ENCODE measurements at places on chromosomes 12 and 14.

DNA sequence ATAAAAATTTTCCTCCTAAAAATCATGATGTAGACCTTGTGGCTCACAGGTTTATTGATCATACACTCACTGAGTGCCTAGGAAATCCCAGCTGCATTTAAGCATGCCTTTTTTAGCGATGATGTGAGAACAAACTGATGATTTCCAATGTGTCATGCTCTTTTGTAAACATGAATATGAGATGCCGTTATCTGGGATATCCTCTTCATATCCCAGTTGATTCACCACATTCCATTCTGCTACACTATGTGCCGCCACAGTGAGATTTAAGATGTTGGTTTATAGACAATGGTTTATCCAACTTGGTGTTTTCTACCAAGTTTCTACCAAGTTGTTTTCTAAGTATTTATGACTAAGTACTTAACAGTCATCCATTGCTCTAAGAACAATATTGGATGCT, 5.2 kb downstream of the OR4E1 start:
- DNase-seq = no peak

- no peak for DNase-seq
Observed at GRCh38 chr14:92325835-92326234, 2.9 kb downstream of the SLC24A4 start.

DNA sequence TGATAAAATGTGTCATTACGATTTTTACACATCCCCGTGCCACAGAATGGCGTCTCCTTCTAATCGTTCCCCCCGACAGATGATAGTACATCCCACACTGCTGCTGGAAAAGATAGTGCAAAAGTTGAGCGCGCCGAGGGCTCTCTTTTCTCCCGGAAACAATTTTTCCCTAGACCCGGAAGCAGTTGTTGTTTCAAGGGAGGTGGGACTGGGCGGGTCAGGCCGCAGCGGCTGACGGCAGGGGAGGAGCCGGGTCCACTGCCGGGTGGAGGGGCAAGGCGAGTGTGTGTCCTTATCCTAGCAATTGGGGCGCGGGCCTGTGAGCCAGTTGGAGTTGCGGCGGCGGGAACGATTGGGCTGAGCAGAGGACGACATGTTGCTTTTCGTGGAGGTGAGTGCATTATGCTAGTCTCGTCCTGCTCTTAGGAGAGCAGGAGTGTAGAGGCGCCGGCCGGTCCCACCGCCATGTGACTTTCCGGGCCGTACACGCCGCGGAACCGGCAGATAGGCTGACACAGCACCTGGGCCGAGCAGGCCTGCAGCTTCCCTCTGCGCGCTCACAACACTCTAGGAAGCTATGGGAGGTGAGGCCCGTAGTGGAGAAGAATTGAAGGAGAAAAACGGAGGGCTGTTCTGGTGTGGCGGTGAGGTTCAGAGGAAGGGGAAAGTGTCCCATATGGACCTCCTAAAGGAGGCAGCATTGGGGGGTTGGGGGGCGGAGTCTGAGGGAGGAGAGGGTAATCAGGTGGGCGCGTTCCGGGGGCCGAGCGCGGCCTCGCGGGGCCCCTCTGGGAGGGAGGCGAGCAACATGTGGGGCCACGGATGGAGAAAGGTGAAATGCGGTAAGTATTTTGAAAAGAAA, at the start of gene LARP4:
Gene LARP4, plus strand, starts transcription at position 248 of the 862 bp plus-strand sequence. Its CDS starts 126 bp downstream, at position 374.
- peak; percentile 55 for DNase-seq

DNA sequence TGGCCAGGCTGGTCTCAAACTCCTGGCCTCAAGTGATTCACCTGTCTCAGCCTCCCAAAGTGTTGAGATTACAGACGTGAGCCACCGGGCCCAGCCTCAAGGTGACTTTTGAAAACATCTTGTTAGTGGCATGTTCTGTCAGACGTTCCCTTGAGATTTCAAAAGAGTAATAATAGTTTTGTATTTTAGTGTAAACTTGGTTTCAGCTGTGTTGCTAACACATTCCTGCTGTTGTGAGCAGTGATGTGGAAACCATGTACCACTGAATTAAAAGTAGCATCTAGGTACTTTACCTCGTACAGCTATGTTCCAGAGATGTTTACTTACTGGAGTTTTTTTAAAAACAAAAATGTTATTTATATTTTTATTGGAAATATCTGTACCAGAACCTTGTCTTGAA, 111.3 kb downstream of the AEBP2 start:
- no peak for DNase-seq

DNA sequence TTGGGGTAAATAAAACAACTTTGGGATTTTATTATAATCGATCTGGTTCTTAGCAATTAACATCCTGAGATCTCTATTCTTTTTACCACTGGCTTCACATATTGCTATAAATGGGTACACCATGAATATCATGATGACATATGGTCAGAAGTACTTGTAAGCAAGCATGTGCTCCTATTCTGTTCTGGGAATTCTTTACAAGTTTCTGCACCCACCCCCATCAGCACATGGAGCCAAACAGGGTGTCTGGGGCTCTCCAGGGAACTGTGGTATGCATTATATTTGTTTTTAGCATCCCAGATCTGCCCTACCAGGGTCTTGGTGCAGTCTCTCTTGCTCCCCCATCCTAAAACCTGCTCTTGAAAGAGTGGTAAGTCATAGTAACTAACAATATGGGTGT, 31.3 kb downstream of the DMAC2L start:
- no peak for DNase-seq

GRCh38 chr12:105676694-105677093, 346.2 kb downstream of the C12orf75 start:
- DNase-seq = no peak

GRCh38 chr14:77343662-77344061, 22.8 kb downstream of the GSTZ1 start:
- no peak for DNase-seq

- no peak for DNase-seq
Observed at GRCh38 chr14:94539181-94539580, 22.1 kb upstream of the SERPINA4 start.

GRCh38 chr12:92503029-92503931, 199.5 kb upstream of the PLEKHG7 start:
- DNase-seq = no peak

DNA sequence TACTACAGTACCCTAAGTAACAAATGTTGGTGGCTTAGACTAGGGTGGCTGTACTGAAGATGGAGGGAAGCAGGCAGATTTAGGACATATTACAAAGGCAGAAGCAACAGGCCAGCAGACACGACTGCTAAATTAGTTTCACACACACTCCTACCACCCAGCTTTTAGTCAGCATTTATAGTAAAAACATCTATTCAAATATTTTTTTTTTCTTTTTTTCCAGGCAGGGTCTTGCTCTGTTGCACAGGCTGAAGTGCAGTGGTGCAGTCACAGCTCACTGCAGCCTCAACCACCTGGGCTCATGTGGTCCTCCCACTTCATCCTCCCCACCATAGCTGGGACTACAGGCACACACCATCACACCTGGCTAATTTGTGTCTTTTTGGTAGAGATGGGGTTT, 72.9 kb downstream of the CDK17 start:
- DNase-seq = no peak

- DNase-seq = no peak
Observed at GRCh38 chr12:104072099-104072498, 7.8 kb downstream of the HCFC2 start.

DNA sequence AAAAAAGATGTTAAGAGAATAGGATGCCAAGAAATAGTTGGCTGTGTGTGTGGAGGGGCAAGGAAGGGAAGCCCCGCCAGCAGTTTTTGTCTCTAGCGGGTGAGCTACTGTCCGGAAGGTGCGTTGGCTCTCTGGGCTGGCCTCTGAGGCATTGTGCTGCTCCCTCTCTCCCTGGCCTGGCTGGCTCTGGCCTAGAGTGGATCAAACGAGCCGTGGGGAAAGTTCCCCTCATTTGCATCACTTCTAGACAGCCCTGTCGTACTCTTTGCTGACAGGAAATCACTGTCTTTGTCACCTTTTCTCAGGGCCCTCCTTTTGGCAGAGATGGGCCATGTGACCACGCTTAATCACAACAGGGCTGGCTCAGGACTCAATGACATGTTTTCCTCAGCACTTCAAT, 236.1 kb upstream of the NPAS3 start:
- DNase-seq = no peak

All from omental fat pad (tissue), 4 donors.